ENCODE measurements at places on chromosomes 12 and 14. TPM values are rescaled to one million over a fixed set of nuclear protein-coding genes. Genes with fewer than 3 reads are reported as not detected.

PRB2 gene
- total RNA-seq, result not detected

- peaks cover 3% of the 10 kb centered on the region for H3K36me3 ChIP-seq
- no peak overlapping the region for H3K4me3 ChIP-seq
- DNase-seq, result no peak
- peaks cover 18% of the 10 kb centered on the region for H3K27me3 ChIP-seq
Measured at GRCh38 chr14:24283796-24284460, 12.5 kb upstream of the RABGGTA start.

DNA sequence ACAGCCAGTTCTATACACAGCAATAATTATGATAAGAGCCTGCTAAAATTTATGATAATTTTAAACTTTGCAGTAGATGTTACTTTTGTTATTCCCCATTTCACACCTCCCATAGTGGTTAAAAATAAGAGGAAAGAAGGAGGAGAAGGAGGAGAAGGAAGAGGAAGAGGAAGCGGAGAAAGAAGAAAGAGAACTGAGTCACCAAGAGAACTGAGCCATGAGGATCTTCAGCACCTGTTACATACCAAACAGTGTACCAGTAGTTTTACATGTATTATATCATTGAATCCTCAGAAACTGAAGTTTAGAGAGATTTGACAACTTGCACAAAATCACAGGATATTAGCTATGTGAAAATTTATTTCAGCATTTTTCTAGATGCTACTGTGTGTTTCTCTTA is 3.9 kb downstream of the CD163 start:
- H3K4me1 ChIP-seq, result peaks cover 5% of the 10 kb centered on the region
- no peak overlapping the region for H3K4me3 ChIP-seq
- no peaks in the 10 kb centered on the region for H3K27me3 ChIP-seq
- H3K27ac ChIP-seq, result no peak overlapping the region
- DNase-seq, result no peak

RIN3 gene
- 25.8 TPM for total RNA-seq

SLC38A2 gene
- 249 TPM for total RNA-seq

RNASE7 gene
- not detected for total RNA-seq

- H3K27ac ChIP-seq, result no peak overlapping the region
Measured at GRCh38 chr12:3938042-3938544, 64.9 kb upstream of the PARP11 start.

- H3K4me1 ChIP-seq, result no peaks in the 10 kb centered on the region
- no peak overlapping the region for H3K27ac ChIP-seq
- H3K27me3 ChIP-seq, result no peaks in the 10 kb centered on the region
Measured at GRCh38 chr12:1078002-1078401, 87.0 kb downstream of the ERC1 start.

SGPP1 gene
- total RNA-seq, result 7.9 TPM

PRIMA1 gene
- 0.08 TPM for total RNA-seq

GRCh38 chr14:36617824-36618223 is 35.4 kb upstream of the NKX2-8 start:
- no peaks in the 10 kb centered on the region for H3K4me1 ChIP-seq
- DNase-seq, result no peak
- H3K27ac ChIP-seq, result no peak overlapping the region
- H3K27me3 ChIP-seq, result peaks cover 2% of the 10 kb centered on the region
- no peak overlapping the region for H3K4me3 ChIP-seq

DNA sequence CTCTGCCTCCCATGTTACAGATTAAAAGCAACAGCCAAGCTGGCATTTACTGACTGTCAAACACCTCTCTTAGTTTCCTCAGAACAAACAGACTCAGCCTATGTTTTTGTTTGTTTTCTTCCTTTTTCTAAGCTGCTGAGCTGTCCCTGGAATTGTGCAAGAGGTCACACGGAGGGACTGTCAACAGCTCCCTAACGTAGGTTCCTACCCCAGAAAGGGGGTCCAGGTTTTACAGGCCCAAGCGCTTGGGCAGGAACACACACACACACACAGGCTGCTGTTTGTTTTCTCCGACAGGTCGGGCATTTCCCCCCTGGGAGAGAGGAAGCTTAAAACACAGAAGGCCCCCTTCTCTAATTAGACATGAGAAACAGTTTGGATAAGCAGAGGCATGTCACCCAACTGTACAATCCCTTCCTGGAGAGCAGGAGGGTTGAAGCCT is 739.6 kb upstream of the TBX3 start:
- H3K27ac ChIP-seq, result no peak overlapping the region
- H3K36me3 ChIP-seq, result no peaks in the 10 kb centered on the region
- no peaks in the 10 kb centered on the region for H3K27me3 ChIP-seq
- DNase-seq, result no peak
- H3K4me1 ChIP-seq, result peaks cover 3% of the 10 kb centered on the region
- H3K4me3 ChIP-seq, result no peak overlapping the region

DNA sequence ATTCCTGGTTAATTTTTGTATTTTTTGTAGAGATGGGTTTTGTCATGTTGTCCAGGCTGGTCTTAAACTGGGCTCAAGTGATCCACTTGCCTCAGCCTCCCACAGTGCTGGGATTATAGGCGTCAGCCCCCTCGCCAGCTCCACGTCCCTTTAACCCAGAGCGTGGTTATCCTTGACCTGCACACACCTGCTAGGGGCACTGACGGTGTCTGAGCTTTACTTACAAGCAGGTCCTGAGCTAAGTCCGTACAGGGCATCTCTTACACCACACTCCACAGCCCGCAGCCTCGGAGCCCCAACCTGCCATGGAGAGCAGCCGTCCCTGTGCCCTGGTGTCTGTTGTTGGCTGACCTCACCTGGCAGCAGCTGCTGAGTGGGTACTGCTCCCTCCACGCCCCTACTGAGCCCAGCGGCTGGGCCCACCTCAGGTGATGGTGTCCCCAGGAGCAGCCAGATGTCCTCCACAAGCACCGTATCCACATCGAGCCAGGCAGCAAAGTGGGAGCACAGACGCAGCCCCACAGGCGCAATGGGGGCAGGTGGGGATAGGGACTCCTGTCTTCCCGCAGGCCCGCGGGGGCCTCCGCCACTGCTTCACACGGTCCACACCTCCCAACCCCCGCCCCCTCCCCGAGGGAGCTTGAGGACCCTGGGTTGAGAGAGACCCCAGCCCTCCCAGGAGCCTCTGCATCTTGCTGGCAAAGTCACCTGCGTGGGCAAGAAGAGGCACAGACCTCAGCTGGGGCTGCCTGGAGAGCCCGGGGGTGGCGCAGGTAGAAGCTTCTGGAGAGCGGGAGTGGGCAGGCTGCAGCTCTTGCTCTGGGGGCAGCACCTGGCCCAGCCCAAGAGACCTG is 325.4 kb upstream of the SFSWAP start:
- no peak overlapping the region for H3K4me3 ChIP-seq
- H3K27me3 ChIP-seq, result peaks cover 14% of the 10 kb centered on the region
- H3K4me1 ChIP-seq, result no peaks in the 10 kb centered on the region
- peaks cover 3% of the 10 kb centered on the region for H3K36me3 ChIP-seq
- H3K27ac ChIP-seq, result no peak overlapping the region

DNA sequence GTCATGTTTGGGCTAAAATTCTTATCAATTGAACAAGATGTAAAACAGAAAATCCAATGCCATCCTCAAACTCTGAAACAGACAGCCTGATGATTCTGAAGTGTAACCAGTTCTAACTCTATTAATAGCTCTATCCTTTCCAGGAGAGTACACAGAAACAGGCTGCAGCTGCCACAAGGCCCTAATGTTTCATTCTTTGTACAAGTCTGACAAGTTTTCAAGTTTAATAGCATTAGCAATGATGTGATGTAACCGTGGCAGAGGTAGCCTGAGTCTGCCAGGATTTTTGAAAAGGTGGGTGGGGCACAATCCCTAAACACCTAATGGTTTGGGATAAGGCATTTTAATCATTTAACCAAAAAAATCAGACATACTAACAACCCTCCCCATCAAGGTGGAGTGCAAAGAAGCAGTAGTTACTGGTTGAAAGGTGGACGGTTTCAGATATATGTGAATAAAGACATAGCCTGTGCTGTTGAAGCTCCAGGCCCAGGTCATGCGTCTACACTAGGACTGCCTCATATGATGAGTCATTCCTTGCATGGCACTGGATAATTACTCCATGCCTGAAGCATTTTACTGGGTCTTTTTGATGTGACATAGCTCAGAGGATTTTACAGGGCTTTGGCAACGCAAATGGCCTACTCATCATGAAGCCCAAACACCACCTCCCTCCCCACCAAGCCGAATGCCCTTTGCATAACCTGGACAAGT is 145.1 kb upstream of the GRIP1 start:
- H3K4me3 ChIP-seq, result no peak overlapping the region
- H3K27ac ChIP-seq, result no peak overlapping the region
- H3K27me3 ChIP-seq, result no peaks in the 10 kb centered on the region
- no peak for DNase-seq
- H3K36me3 ChIP-seq, result no peaks in the 10 kb centered on the region

DNA sequence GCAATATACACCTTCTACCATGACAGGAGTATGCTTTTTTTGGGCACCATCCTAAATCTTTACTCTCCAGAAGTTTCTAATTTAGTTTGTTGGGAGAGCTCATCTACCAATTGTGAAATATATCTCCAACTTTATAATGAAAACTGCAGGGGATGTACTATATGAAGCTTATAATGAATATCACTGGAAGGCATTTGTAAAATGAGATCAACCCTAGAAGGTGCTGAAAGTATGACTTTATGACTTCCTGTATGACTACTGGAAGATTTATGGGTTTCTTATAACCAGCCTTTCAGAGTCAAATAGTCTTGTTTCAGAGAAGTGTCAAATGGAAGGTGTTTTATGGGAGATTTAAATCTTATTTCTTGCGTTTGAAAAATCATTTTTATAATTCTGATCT is 122.9 kb downstream of the MYRFL start:
- no peaks in the 10 kb centered on the region for H3K27me3 ChIP-seq
- H3K4me1 ChIP-seq, result peaks cover 19% of the 10 kb centered on the region
- no peak overlapping the region for H3K4me3 ChIP-seq
- no peak for DNase-seq

- H3K4me1 ChIP-seq, result peaks cover 57% of the 10 kb centered on the region
- peak overlapping the region; percentile 5 for H3K4me3 ChIP-seq
- no peak overlapping the region for H3K27ac ChIP-seq
- peaks cover 6% of the 10 kb centered on the region for H3K27me3 ChIP-seq
Measured at GRCh38 chr14:105013150-105013785, 7.6 kb downstream of the CDCA4 start.

TSPAN11 gene
- 3.6 TPM for total RNA-seq

DNA sequence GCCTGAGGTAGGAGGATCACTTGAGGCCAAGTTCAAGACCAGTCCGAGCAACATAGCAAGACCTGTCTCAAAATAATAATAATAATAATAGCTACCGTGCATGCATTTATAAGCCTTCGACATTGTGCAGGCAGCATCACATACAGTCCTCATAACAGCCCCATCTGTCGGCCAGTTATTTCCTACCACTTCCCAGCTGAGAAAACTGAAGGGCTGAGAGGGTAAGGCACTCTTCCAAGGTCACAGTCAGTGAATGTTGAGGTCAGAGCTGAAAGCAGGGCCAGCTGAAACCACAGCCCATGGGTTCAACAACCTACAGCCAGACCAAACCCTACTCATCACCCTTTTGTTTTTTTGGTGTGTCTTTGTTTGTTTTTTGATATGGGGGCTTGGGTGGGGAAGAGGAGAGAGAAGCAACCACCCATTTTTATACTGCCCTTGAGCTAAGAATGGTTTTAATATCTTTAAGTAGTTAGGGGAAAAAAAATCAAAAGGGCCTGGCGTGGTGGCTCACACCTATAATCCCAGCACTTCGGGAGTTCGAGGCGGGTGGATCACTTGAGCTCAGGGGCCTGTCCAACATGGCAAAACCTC is 16.8 kb upstream of the ITPK1 start:
- peaks cover 2% of the 10 kb centered on the region for H3K27me3 ChIP-seq
- H3K4me1 ChIP-seq, result no peaks in the 10 kb centered on the region
- H3K27ac ChIP-seq, result no peak overlapping the region
- no peak overlapping the region for H3K4me3 ChIP-seq

- H3K27me3 ChIP-seq, result peaks cover 3% of the 10 kb centered on the region
- H3K4me1 ChIP-seq, result peaks cover 20% of the 10 kb centered on the region
- no peak overlapping the region for H3K4me3 ChIP-seq
- peaks cover 8% of the 10 kb centered on the region for H3K36me3 ChIP-seq
- DNase-seq, result no peak
Measured at GRCh38 chr14:100815478-100816285, 10.2 kb upstream of the MEG3 start.

GRCh38 chr12:12442548-12443071 is 85.7 kb downstream of the BORCS5 start:
- no peak for DNase-seq
- no peaks in the 10 kb centered on the region for H3K36me3 ChIP-seq
- peaks cover 3% of the 10 kb centered on the region for H3K27me3 ChIP-seq

GRCh38 chr12:130970165-130970907 is 16.6 kb downstream of the ADGRD1 start:
- H3K36me3 ChIP-seq, result no peaks in the 10 kb centered on the region
- no peak overlapping the region for H3K27ac ChIP-seq
- H3K4me1 ChIP-seq, result no peaks in the 10 kb centered on the region

DNA sequence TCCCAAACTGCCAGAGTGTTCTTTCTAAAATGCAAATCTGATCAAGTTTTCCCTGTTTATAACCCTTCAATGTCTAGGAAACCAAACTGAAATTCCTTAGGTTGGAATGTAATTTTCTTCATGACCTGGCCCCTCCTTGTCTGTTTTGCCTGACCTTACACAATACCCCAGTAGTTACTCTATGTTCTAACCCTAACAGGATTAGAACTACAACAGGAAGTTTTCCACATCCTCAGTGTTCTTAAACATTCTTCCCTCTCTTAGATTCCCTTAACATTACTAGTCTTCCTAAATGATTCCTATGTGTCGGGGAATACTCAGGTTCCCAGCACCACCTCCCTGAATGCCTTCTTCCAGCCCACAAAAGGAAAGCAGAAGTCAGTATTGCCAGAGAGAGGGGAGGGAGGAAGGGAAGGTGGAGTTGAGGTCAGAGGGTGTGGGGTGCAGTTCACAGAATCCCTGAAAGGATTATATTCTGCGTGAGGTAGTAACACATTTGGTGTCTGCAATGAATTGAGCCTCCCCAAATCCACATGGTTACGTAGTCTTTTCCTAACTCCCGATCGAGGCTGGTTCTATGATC is 72.6 kb downstream of the BBS10 start:
- no peaks in the 10 kb centered on the region for H3K36me3 ChIP-seq
- H3K4me1 ChIP-seq, result peaks cover 10% of the 10 kb centered on the region
- peak overlapping the region; percentile 9 for H3K27ac ChIP-seq
- peaks cover 7% of the 10 kb centered on the region for H3K27me3 ChIP-seq
- H3K4me3 ChIP-seq, result no peak overlapping the region
- no peak for DNase-seq

DNA sequence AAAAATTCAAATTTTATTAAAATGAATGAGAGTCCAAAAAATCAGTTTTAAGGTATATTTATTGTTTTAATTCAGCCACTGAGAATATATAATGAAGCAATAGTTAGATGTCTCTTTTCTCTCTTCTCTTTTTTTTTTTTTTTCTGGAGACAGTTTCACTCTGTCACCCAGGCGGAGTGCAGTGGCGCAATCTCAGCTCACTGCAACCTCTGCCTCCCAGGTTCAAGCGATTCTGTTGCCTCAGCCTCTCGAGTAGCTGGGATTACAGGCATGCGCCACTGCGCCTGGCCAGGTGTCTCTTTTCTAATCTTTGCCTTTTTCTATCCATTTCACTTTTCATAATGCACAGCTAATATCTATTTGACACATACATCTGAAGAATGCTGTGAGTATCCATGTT is 307.1 kb upstream of the RGS6 start:
- no peak for DNase-seq
- H3K4me1 ChIP-seq, result peaks cover 15% of the 10 kb centered on the region
- H3K36me3 ChIP-seq, result peaks cover 10% of the 10 kb centered on the region
- peaks cover 4% of the 10 kb centered on the region for H3K27me3 ChIP-seq
